ENCODE measurements at places on chromosomes 2 and 18.

DNA sequence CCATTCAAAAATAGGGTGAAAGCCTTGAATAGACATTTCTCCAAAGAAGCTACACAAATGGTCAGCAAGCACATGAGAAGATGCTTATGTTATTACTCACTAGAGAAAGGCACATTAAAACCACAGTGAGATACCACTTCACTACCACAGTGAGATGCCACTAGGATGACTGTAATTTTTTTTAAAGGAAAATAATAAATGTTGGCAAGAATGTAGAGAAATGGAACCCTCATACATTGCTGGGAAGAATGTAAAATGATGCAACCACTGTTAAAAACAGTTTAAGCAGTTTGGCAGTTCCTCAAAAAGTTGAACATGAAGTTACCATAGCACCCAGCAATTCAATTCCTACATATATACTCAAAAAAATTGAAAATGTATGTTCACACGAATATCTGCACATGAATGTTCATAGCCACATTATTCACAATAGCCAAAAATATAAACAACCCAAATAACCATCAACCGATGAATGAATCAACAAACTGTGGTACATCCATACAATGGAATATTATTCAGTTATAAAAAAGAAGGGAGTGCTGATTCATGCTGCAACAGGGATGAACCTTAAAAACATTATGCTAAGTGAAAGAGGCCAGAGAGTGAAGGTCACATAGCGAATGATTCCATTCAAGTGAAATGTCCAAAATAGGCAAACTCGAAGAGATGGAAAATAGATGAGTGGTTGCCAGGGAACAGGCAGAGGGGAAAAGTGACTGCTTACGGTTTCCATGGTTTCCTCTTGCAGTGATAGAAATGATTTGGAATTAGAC is 156.2 kb upstream of the NDUFV2 start:
- no peak for DNase-seq

- no peak for DNase-seq
Measured at GRCh38 chr18:3717376-3718025, 267.5 kb downstream of the TGIF1 start.

DNA sequence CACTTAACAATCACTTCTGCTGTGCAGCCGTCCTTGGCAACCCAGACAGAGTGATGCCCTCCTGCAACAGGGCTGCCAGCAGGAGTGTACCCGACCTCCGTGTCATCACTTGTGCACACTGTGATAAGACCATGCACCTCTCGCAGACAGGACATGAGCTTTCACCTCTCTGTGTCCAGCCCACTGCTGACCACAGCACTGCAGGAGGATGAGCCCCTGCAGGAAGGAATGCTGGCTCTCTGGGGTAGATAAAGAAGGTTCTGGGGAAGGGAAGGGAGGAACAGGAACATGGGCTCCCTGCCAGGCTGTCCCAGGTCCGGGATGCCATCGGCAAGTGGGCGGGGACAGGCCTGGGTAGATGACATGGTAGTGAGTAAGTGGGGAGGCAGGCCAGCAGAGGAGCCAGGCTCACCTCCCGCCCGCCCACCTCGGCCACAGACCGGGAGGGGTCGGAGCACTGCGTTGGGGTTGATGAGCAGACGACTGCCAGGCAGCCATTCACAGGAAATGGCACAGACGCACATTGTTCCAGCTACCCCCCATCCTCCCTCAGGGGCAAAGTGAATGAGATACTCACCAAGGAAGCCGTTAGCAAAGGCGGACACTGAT is 18.6 kb upstream of the COL6A3 start:
- DNase-seq: peak; percentile 82

DNA sequence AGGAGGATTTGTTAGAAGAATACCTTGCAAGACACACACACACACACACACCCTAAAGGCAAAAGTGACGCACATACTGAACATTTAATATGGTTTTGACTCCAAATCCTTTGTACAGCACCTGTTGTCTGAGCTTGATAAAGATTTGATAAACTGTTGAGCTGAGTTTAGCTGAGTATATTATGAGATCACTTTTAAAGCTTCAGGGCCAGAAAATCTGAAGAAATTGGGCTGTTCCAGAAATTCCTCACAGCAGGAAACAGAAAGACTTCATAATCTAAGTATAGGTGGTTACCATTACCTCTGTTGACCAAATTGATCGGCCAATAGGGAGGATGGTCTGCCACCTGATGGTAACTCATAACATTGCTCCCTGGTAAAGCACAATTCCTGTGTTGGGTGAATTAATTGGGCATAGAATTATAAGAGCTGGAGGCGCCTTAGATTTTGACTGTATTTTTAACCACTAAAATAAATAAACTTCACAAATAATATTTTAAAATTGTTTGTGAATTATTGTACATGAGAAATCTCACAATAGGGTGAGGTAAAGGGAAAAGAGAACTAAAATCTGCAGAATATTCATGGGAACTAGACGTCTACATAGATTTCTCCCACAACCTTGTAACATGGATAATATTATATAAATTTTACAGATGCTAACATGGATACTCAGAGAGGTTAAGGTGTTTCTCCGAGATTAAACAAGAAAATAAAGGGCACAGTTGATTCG is 21.8 kb upstream of the RPIA start:
- no peak for DNase-seq

GRCh38 chr2:209260281-209260680 is 163.6 kb upstream of the MAP2 start:
- no peak for DNase-seq

DNA sequence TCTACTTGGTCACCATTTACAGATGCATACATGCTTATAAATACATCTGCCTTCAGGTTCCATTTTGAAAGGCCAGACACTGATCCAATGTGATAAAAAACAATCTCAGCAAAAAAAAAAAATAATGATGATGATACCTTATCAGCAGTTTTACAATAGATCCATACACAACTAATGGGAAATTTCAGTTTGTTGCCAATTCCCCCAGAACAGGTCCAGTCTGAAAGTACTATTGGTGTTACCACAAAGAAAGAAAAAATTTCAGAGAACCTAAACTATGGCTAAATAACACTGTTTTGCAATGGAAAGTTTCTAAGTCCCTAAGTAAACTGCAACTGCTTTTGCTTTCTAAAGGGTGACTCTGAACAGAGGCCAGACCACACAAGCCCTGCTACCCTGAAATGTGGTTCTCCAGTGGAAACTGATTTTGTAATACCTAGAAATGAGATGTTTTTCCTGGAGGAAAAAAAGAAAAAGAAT is 54.1 kb downstream of the LPIN2 start:
- DNase-seq: no peak

- DNase-seq: no peak
Measured at GRCh38 chr18:59848002-59848401, 51.8 kb upstream of the PMAIP1 start.

- DNase-seq: no peak
Measured at GRCh38 chr2:127811397-127812321, 688 bp upstream of the WDR33 start.

DNA sequence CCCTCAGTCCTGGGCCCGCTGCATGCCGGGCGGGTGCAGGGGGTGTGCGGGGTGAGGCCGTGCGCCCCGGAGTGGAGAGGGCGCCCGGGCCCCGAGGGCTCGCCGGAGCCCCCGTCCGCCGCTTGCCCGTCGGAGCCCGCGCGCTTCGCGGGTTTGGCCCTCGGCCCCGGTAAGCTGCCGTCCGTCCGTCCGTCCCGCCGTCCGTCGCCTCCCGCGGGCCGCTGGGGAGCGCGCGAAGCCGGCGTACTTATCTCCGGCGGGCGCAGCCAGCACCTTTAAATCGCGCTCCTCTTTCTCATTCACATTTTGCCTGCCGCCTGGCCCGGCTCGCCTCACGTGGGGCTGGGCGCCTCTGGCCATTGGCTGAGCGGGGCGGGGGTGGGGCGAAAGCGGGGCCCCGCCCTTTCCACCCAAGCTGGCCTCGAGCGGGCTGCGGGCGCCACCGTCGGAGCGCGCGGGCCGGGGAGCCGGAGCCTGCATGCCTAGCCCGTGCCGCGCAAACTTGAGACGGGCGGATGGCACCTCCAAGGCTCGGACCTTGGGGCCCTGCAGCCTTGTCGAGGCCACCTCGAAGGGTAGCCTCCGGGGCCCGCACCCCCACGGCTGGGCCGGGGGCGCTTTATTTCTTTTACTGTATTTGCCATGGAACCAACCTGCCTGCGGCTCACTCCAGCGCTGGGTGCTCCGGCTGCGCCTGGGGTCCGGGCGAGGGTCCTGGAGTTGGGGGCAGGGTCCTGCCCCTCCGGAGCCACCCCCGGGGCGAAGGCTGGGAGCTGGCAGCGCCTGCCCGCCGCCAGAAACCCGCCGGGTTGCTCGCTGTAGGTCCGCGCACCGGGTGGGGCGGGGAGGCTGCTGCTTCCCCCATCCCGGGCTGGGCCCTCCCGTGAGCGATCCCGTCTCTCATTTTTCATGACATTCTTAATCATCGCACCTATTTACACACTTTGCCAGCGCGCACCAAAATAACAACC is at the start of gene GBX2:
Gene GBX2 (minus strand): TSS at position 277 of the 971 bp plus-strand sequence. CDS start 415 bp downstream, outside the sequence.
- no peak for DNase-seq

- DNase-seq: no peak
Measured at GRCh38 chr18:4016391-4017049, 438.6 kb downstream of the DLGAP1 start.

GRCh38 chr2:180655842-180656454 is 324.5 kb upstream of the UBE2E3 start:
- no peak for DNase-seq

All from stimulated activated CD4-positive, alpha-beta T cell treated with anti-CD3 and anti-CD28 coated beads, Interleukin-4, amount 100 ng/mL, for 1 hour (primary cell).